Mammary epithelial cell (primary cell): ENCODE measurements at places on chromosomes 16 and 17. TPM values are rescaled to one million over a fixed set of nuclear protein-coding genes. Genes with fewer than 3 reads are reported as not detected.

Gene RAB26
- 0.33 TPM for total RNA-seq

Gene SYNGR3
- total RNA-seq, result 3.4 and 3.6 TPM in 2 replicates

Gene PLA2G10
- total RNA-seq, result 0.31 TPM in 1 of 2 replicates, not detected in the other

Gene TP53TG3
- total RNA-seq, result not detected

Gene CTRL
- total RNA-seq, result 0.67 and 1.2 TPM in 2 replicates

Gene GAN
- 14.9 and 18.0 TPM in 2 replicates for total RNA-seq

Gene KRT33B
- 0.17 TPM for total RNA-seq
